ENCODE measurements at places on chromosomes 7 and 10.

DNA sequence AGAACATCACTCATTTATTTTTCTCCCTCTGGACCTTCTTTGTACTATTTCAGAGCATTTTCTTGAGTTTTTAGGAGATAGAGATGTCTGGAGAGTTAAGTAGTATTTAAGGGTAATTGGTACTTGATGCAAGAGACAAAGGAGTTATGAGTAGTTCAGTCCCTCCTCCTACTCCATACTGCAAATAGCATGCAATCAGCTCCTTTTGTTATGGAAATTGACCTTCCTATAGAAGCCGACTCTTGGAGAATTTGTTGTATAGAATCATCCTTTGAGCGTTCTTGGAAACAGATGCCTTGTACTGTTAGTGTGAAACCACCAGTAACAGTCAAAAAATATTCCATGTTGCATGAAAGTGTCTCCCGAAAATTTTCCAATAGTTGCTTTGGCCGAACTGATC is 428.2 kb upstream of the GALNT17 start:
- H3K36me3 ChIP-seq: peaks cover 4% of the 10 kb centered on the region
- H3K4me3 ChIP-seq: no peak overlapping the region
- peaks cover 9% of the 10 kb centered on the region for H3K4me1 ChIP-seq
- no peaks in the 10 kb centered on the region for H3K27me3 ChIP-seq

GRCh38 chr7:133784486-133785001 is 342.6 kb upstream of the LRGUK start:
- no peaks in the 10 kb centered on the region for H3K27me3 ChIP-seq
- DNase-seq: no peak
- no peak overlapping the region for H3K4me3 ChIP-seq
- no peaks in the 10 kb centered on the region for H3K4me1 ChIP-seq
- H3K36me3 ChIP-seq: no peaks in the 10 kb centered on the region

DNA sequence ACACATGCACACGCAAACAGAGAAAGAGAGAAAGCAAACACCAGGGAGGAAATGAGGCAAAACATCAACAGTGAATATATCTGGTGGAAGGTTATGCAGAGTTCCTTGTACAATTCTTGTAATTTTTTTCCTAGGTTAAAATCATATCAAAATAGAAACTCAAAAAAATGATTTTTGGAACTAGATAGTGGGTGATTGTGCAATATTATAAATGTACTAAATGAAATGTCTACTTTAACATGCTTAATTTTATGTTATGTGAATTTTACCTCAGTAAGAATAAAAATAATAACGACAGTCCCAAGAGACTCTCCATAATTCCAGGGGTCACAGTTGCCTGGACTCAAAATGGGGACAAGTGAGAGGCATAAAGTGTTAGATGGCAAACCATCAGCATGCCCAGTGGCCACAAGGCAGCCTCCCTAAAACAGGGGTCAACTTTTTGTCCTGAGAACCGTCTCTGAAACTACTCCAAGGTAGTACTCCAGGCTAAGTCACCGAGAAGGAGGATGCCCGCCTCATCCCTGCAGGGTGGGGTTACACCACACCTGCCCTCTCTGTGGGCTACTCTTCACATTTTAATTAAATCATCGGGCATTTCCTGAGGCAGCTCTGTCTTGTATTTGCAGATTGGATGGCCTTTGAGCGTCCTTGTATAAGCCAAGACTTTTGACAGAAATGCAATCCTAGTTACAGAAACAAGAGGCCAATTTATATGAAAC is 267.7 kb downstream of the ELMO1 start:
- H3K27me3 ChIP-seq: no peaks in the 10 kb centered on the region
- no peak for DNase-seq
- no peak overlapping the region for H3K4me3 ChIP-seq
- H3K36me3 ChIP-seq: peaks cover 13% of the 10 kb centered on the region

- no peaks in the 10 kb centered on the region for H3K27me3 ChIP-seq
- no peak overlapping the region for H3K27ac ChIP-seq
- DNase-seq: no peak
- H3K36me3 ChIP-seq: no peaks in the 10 kb centered on the region
Observed at GRCh38 chr7:146067880-146068279, 48.7 kb upstream of the CNTNAP2 start.

DNA sequence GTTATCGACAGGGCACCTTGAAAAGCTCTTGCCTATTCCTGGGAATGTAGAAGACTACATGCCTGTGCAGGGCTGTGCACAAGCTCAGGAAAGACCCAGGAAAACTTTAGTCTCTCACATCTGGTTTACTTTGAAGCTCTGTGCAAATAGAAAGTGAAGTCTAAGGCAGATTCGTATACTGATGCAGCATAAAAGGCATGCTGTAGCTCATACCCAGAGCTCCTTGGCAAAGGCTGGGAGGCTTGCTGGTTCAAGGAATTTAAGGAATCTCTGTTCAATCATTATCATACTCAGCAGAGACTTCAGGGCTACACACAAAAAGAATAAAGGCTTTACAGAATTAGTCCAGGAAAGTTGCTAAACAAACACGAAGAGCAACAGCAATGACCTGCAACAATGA is 192.0 kb downstream of the OTUD1 start:
- no peaks in the 10 kb centered on the region for H3K4me1 ChIP-seq
- DNase-seq: no peak
- no peak overlapping the region for H3K27ac ChIP-seq
- no peaks in the 10 kb centered on the region for H3K27me3 ChIP-seq
- no peak overlapping the region for H3K4me3 ChIP-seq
- no peaks in the 10 kb centered on the region for H3K36me3 ChIP-seq

DNA sequence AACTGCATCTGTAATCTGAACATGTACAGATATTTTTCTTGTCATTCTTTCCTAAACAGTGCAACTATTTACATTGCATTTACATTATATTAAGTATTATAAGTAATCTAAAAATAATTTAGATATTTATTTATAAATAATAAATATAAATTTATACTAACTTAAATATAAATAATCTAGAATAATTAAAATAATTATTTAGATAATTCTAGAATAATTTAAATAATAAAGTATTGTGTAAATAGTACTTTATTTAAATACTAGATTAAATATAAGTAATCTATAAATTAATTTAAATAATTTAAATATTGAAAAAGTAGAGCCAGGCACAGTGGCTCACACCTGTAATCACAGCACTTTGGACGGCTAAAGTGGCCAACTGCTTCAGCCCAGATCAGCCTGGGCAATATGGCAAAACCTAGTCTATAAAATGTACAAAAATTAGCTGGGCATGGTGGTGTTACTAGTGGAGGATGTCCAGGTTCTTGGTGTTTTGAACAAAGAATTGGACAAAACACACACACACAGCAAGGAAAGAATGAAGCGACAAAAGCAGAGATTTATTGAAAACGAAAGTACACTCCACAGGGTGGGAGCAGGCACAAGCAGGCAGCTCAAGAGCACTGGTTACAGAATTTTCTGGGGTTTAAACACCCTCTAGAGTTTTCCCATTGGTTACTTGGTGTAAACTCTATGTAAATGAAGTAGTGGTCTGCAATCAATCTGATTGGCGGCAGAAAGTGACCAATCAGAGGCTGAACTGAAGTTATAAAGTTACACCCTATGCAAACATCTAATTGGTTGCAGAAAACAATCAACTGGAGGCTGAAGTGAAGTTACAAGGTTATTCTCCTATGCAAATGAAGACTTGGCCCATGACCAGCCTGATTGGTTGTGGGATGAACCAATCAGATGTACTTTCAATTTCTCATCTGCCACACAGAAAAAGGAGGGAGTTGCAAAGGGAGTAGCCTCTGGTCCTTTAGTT is 100.2 kb upstream of the SP4 start:
- H3K27ac ChIP-seq: no peak overlapping the region
- H3K27me3 ChIP-seq: no peaks in the 10 kb centered on the region
- no peak overlapping the region for H3K4me3 ChIP-seq
- DNase-seq: no peak
- no peaks in the 10 kb centered on the region for H3K4me1 ChIP-seq

- H3K4me1 ChIP-seq: no peaks in the 10 kb centered on the region
- H3K27me3 ChIP-seq: no peaks in the 10 kb centered on the region
- no peak overlapping the region for H3K27ac ChIP-seq
- DNase-seq: no peak
Observed at GRCh38 chr10:126423732-126424491, 35.6 kb upstream of the ADAM12 start.

GRCh38 chr10:10223131-10223530 is 794.5 kb upstream of the CELF2 start:
- H3K36me3 ChIP-seq: no peaks in the 10 kb centered on the region
- H3K4me3 ChIP-seq: no peak overlapping the region
- no peaks in the 10 kb centered on the region for H3K4me1 ChIP-seq
- no peaks in the 10 kb centered on the region for H3K27me3 ChIP-seq
- DNase-seq: no peak

GRCh38 chr10:80187465-80188409 is 17.6 kb downstream of the ANXA11 start:
- no peaks in the 10 kb centered on the region for H3K27me3 ChIP-seq
- H3K36me3 ChIP-seq: no peaks in the 10 kb centered on the region
- DNase-seq: peak; percentile 87
- peaks cover 85% of the 10 kb centered on the region for H3K4me1 ChIP-seq

DNA sequence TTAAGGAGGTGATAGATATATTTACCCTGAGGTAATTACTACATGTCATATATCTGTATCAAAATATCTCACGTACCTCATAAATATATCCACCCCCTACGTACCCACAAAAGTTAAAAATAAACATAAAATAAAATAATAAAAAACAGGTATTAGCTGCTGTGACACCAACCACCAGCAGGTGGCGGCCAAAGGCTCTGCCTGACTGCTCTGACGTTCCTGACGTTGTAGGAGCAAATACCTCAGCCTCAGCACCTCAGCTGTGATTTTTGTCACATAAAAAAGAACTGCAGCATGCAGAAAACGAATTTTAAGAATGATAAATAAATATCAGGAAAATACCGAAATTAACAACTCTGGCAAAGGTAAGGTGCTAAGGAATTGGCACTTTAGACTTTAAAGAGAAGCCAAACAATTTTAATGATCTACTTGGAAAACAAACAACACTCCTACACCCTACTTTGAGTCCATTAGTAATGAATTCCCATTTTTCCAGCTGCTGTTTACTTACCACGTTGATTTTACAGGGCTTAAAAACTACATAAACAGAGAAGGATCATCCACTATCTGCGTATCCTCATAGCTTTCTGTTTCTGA is 125.4 kb upstream of the TARP start:
- H3K4me1 ChIP-seq: no peaks in the 10 kb centered on the region
- H3K27me3 ChIP-seq: peaks cover 3% of the 10 kb centered on the region
- DNase-seq: peak; percentile 56
- no peak overlapping the region for H3K27ac ChIP-seq
- H3K36me3 ChIP-seq: no peaks in the 10 kb centered on the region

GRCh38 chr10:100909501-100910263 is 3.1 kb upstream of the SLF2 start:
- no peak overlapping the region for H3K4me3 ChIP-seq
- H3K27me3 ChIP-seq: no peaks in the 10 kb centered on the region
- DNase-seq: no peak
- H3K27ac ChIP-seq: no peak overlapping the region
- H3K36me3 ChIP-seq: no peaks in the 10 kb centered on the region

DNA sequence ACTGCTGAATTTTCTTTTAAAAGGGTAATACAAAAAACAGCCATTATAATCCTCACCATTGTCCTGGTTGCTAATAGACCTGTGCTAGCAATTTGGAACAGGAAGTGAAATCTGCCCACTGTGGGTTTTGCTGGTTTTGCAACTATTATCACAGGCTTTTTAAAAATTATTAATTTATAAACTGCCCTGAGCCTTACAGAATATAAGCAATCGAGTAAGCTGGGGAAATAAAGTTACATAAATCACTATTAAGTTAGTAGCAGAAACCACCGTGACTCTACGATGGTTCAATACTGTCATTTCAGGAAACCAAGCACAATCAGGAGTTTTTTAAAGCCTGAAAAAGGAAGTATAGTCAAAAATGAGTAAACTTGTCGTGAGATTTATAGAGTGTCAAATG is 62.3 kb downstream of the TMEM26 start:
- DNase-seq: no peak
- no peak overlapping the region for H3K4me3 ChIP-seq
- H3K36me3 ChIP-seq: no peaks in the 10 kb centered on the region
- H3K4me1 ChIP-seq: no peaks in the 10 kb centered on the region
- H3K27me3 ChIP-seq: no peaks in the 10 kb centered on the region

DNA sequence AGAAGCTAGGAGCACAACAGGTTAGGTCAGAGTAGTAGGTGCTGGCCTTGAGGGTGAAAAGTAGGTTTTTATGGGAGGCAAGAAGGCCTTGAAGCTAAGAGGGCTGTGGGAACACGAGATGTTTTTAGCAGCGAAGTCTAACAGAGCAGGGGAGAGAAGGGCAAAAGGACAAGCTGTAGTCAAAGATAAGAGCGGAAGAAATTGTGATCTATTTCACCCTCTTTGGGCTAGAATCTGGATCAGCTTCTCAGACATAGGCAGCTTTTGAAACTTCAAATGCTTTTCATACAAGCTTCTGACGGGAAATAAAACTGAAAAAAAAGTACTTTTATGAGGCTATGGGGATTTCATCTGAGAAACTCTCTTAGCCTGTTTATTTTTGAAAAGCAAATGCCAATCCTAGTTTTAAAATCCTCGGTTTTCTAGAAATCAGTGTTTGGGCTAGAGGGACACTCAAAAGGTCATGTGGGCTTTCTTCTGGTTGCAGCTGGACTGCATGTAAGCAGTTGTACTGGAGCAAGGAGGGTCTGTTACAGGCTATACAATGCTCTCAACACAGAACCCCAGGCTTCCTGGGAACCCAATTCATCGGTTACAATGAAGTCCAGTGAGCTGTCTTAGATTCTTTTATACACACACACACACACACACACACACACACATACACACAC is 83.6 kb downstream of the RNF216 start:
- H3K4me1 ChIP-seq: peaks cover 77% of the 10 kb centered on the region
- no peak for DNase-seq
- no peak overlapping the region for H3K27ac ChIP-seq
- no peaks in the 10 kb centered on the region for H3K27me3 ChIP-seq
- peaks cover 9% of the 10 kb centered on the region for H3K36me3 ChIP-seq

DNA sequence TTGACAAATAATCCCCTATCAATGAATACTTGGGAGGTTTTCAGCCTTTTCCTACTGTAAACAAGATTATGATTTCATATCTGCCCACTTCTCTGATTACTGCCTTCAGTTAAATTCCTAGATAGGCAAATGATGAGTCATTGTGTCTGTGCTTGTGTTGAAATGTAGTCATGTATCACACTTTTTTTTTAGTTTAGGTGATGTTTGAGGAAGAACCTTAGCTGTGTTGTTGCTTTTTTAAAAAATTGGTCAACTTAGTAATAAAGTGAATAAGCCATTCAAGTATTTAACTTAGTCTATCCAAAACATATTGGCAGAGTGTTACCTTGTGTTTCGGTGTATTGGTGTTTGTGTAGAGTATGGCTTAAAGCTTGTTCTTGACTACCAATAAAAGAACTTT is 60.0 kb downstream of the WAC start:
- no peak for DNase-seq
- no peak overlapping the region for H3K4me3 ChIP-seq
- H3K4me1 ChIP-seq: peaks cover 11% of the 10 kb centered on the region
- H3K36me3 ChIP-seq: peaks cover 39% of the 10 kb centered on the region
- H3K27ac ChIP-seq: no peak overlapping the region

Measured in T-cell (primary cell).